SJSA1 (cell line): ENCODE measurements at places on chromosomes 1 and 21. TPM values are rescaled to one million over a fixed set of nuclear protein-coding genes. Genes with fewer than 3 reads are reported as not detected.

DNA sequence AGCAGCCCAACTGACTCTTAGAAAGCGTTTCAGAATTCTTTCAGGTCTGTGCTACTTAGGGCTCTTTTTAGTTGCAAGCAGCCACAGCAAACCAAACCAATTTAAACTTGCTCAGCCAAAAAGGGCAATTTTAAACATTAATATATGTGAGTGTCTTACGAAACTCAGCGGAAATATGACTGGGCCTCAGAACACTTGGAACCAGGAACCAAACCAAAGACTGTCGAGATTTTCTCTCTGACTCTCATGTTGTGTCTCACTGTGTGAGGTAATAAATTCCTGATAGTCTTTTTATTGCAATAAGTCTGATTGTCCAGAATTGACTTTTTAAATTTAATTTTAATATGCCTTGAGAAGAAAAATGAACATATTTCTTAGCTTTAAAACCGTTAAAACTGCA is 122.3 kb downstream of the SYF2 start:
- H3K27me3 ChIP-seq = no peaks in the 10 kb centered on the region
- no peak for DNase-seq
- H3K4me1 ChIP-seq = peaks cover 19% of the 10 kb centered on the region
- H3K27ac ChIP-seq = no peak overlapping the region
- H3K4me3 ChIP-seq = no peak overlapping the region
- H3K36me3 ChIP-seq = no peaks in the 10 kb centered on the region

- no peak overlapping the region for H3K27ac ChIP-seq
- no peaks in the 10 kb centered on the region for H3K36me3 ChIP-seq
- H3K4me3 ChIP-seq = no peak overlapping the region
These were observed 16.0 kb upstream of the GCLM start for GRCh38 chr1:93925206-93925605.

- no peak overlapping the region for H3K4me3 ChIP-seq
- DNase-seq = no peak
- H3K27ac ChIP-seq = no peak overlapping the region
- H3K27me3 ChIP-seq = no peaks in the 10 kb centered on the region
- H3K4me1 ChIP-seq = peaks cover 5% of the 10 kb centered on the region; the same call in 1 of the 2 replicates
These were observed 145.0 kb upstream of the TIAM1 start for GRCh38 chr21:31489014-31489413.

DNA sequence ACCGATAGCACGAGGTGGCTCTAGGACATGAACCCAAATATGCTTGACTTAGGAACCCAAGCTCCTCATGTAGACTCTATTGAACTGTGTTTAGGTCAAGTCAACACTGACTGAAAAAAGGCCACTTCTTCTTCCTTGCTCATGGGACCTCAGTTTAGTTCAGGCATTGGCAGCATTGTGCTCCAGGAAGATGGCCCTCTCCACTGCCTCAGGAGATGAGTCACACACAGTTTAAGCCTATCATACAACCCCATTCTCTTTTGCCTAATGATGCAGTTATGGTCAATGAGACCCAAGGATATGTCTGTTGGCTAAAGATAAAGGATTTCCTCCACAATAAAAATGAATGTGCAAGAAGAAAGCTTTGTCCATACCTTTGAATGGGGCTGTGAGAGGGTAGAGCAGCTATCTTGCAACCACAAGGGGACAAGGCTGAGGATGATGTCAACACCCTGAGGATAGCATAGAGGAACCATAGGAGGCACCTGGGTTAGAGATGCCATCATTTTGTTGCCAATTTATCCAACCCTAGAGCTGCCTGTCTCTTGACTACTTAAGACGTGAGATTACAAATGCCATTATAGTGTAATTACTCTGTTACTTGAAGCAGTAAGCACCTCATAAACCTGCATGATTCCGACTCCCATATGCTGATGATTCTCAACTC is 3.0 kb upstream of the TRIM63 start:
- H3K36me3 ChIP-seq = no peaks in the 10 kb centered on the region
- H3K27ac ChIP-seq = no peak overlapping the region
- no peaks in the 10 kb centered on the region for H3K4me1 ChIP-seq
- H3K27me3 ChIP-seq = peaks cover 47% of the 10 kb centered on the region

DPYD gene
- 31.4 and 35.4 TPM in 2 replicates for total RNA-seq

- DNase-seq = peak; percentile 33
- H3K27me3 ChIP-seq = no peaks in the 10 kb centered on the region
- no peak overlapping the region for H3K4me3 ChIP-seq
- no peaks in the 10 kb centered on the region for H3K4me1 ChIP-seq
- H3K36me3 ChIP-seq = no peaks in the 10 kb centered on the region
These were observed 391.6 kb upstream of the VAMP3 start for GRCh38 chr1:7379441-7379971.

- H3K4me3 ChIP-seq = no peak overlapping the region
- no peak overlapping the region for H3K27ac ChIP-seq
- H3K4me1 ChIP-seq = 0 out of 2 replicates have a peak, but pooled peaks cover 3% of the 10 kb centered on the region
- H3K27me3 ChIP-seq = no peaks in the 10 kb centered on the region
These were observed 8.1 kb upstream of the TADA1 start for GRCh38 chr1:166884040-166884642.

GRCh38 chr1:42938645-42939615 is 19.7 kb downstream of the SLC2A1 start:
- peaks cover 75% of the 10 kb centered on the region for H3K36me3 ChIP-seq
- H3K27me3 ChIP-seq = no peaks in the 10 kb centered on the region
- H3K4me3 ChIP-seq = no peak overlapping the region
- H3K27ac ChIP-seq = peak overlapping the region; percentile 96
- peaks cover 99% of the 10 kb centered on the region for H3K4me1 ChIP-seq
- DNase-seq = no peak

- DNase-seq = no peak
- H3K27me3 ChIP-seq = no peaks in the 10 kb centered on the region
- peak overlapping the region; percentile 93; the same call in 1 of the 2 replicates for H3K27ac ChIP-seq
- H3K4me1 ChIP-seq = peaks cover 58% of the 10 kb centered on the region
These were observed 139.6 kb downstream of the TOMM20 start for GRCh38 chr1:234989019-234989418.

- H3K4me3 ChIP-seq = no peak overlapping the region
- H3K4me1 ChIP-seq = peaks cover 25% of the 10 kb centered on the region
- no peak for DNase-seq
- H3K36me3 ChIP-seq = no peaks in the 10 kb centered on the region
- H3K27ac ChIP-seq = peak overlapping the region; percentile 31
- H3K27me3 ChIP-seq = no peaks in the 10 kb centered on the region
These were observed 22.8 kb downstream of the NEK7 start for GRCh38 chr1:198179556-198179981.

DNA sequence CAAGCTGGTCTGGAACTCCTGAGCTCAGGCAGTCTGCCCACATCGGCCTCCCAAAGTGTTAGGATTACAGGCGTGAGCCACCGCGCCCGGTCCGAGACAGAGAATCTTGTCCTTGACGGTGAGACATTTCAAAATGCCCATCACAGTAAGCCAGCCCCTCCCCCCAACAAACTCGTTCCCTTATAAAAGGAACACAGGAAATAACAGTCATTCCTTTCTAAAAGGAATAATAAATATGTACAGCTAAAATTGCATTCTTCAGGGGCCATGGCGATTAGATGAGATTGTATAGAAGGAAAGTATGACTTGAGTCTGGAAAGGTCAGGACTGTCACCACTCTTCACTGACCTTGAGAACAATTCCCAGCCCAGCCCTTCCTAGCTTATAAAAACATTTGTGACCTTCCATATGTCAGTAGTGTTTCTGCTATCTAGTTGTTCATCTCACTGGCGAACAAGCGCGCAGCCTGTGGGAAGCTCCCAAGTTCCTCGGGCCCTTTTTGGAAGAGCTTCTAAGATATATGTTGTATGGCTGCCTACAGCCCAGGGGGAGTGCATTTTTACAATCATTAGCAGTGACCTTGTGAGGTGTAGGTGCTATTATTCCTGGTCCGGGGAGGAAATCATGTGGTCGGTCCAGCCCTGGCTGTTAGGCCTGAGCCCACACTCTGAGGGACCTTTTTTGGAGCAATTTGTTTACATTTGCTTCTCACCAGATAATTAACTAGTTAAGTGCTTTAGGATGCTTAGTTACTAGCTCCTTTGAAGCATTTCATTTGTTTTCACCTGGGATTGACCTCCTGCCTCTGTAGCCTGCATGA is 8.7 kb downstream of the SZRD1 start:
- H3K36me3 ChIP-seq = peaks cover 38% of the 10 kb centered on the region
- peaks cover 68% of the 10 kb centered on the region for H3K4me1 ChIP-seq
- no peaks in the 10 kb centered on the region for H3K27me3 ChIP-seq
- DNase-seq = peak; percentile 97
- H3K4me3 ChIP-seq = no peak overlapping the region

DNA sequence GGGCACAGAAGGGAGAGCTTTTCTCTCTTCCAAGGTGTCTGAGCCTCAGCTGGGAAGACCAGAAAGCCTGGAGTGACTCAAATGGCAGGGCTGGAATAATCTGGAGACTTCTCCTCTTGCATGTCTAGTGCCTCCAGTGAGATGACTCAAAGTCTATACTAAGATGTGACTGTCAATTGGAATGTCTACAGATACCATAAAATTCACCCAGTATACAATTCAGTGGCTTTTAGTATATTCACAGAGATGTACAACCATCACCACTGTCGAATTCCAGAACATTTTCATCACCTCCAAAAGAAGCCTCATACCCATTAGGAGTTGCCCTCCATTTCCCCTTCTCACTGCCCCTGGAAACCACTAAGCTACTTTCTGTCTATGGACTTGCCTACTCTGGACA is 47.9 kb upstream of the CNN3 start:
- no peak overlapping the region for H3K4me3 ChIP-seq
- H3K27ac ChIP-seq = peak overlapping the region; percentile 74
- peak; percentile 79 for DNase-seq
- H3K36me3 ChIP-seq = no peaks in the 10 kb centered on the region; the same call in 1 of the 2 replicates
- H3K4me1 ChIP-seq = peaks cover 42% of the 10 kb centered on the region

DNA sequence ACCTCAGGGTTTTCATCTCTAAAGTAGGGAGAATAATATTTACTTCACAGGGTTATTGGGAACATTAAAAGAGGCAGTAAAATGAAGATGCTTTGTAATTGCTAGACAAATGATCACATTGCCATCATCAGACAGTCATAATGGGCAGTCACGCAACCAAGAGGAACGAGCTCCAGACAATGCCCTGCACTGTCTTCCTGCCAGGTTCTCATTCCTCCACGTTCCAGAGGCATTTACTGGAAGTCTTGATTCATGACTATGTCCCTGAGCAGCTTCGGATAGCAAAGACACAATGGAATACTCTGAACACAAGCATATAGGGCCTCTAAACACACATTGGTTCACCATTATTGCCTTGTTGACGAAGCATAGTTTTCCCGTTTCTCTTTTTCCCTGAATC is 389.7 kb downstream of the NTNG1 start:
- H3K4me3 ChIP-seq = no peak overlapping the region
- no peak for DNase-seq
- H3K4me1 ChIP-seq = no peaks in the 10 kb centered on the region
- no peaks in the 10 kb centered on the region for H3K27me3 ChIP-seq
- H3K36me3 ChIP-seq = no peaks in the 10 kb centered on the region
- H3K27ac ChIP-seq = no peak overlapping the region

DNA sequence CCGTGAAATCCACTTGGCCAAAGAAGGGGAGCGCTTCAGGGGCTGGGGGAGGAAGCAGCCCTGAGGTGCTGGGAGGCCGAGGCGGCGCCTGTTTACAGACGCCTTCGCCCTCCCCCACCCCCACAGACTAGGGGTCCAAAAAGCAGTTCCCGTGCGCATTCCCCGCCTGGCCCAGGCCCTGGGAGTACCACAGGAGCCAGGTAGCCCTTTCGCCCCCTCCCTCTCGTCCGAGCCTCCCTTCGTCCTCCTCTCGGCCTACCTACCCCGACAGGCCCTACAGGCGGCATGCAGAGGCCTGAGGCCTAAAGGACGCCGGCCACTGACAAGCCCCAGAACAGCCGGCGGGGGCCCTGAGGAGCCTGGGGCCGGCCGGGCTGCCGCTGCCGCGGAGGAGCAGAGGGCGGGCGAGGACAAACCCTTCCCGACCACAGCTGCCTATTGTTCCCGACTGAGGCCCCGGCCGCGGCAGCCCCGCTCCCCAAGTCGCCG is 522 bp downstream of the RC3H1 start:
- H3K27ac ChIP-seq = peak overlapping the region; percentile 92
- peaks cover 29% of the 10 kb centered on the region for H3K4me1 ChIP-seq
- no peak for DNase-seq

DNA sequence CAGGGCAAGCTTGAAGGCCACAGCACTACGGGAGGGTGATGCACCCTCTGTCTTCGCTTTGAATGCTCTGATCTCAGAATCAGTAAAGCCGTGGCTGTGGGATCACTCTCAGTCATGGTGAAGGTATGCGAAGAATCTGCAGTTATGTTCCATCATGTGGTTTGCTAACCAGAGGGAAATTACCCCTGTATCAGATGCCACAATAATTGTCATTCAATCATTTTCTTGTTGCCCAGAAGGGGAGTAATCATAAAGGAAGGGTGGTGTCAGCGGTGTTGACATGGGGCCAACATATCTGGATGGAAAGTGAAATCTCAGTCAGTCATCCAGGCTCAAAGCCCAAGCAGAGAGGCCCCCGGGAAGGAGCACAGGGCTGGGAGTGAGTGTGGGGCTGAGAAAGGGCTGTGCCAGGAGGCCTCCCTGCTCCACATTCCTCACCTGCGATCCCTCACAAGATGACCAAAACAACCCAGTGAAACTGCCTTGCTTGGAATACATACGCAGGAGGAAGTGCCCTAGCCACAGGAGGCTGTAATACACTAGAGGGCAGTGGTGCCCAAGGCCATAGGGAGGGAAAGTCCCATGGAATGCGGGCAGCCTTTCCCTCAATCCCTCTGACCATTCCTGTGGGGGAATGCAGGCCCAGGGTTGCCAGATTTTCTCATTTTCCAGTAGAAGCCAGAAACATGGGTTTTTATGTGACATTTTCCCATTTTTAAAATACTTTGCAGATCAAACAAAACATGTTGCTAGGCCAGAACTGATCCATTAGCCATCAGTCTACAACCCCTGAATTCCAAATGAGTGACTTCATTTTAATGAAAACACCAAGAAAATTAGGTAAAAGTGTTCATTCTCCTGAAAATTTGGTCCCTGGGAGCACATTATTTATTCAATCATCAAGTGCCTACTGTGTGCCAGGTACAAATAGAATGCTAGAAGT is 95.7 kb upstream of the VANGL1 start:
- DNase-seq = peak; percentile 96
- H3K27ac ChIP-seq = peak overlapping the region; percentile 97
- H3K4me3 ChIP-seq = no peak overlapping the region

DNA sequence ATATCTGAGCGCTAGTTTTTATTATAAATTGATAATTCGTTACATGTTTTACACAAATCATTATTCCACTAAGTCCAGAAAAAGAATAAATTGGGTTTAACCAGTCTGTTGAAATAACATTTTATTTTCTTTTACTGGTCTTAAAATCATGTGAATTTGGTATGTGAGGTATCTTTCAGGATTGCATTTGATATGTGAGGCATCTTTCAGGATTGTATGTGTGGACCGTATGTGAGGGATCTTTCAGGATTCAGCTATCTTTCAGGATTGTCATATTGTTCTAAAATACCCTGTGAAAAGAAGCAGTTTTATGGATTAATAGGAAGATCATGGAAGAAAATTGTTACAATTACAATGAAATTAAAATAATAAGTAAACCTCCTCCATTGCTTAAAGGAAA is 42.9 kb downstream of the USP25 start:
- 0 out of 2 replicates have a peak, but pooled peaks cover 4% of the 10 kb centered on the region for H3K4me1 ChIP-seq
- H3K27me3 ChIP-seq = no peaks in the 10 kb centered on the region
- H3K36me3 ChIP-seq = no peaks in the 10 kb centered on the region
- no peak overlapping the region for H3K27ac ChIP-seq
- DNase-seq = no peak

GRCh38 chr1:31981972-31982371 is 31.7 kb upstream of the KHDRBS1 start:
- no peak overlapping the region for H3K27ac ChIP-seq
- H3K27me3 ChIP-seq = no peaks in the 10 kb centered on the region
- H3K4me1 ChIP-seq = peaks cover 33% of the 10 kb centered on the region
- no peaks in the 10 kb centered on the region for H3K36me3 ChIP-seq

- no peak overlapping the region for H3K4me3 ChIP-seq
- peak overlapping the region; percentile 61 for H3K27ac ChIP-seq
- peaks cover 32% of the 10 kb centered on the region for H3K4me1 ChIP-seq
- no peaks in the 10 kb centered on the region for H3K27me3 ChIP-seq
- no peak for DNase-seq
These were observed 17.4 kb downstream of the KIAA0319L start for GRCh38 chr1:35539824-35540261.
